GM13976 (cell line): ENCODE measurements at places on chromosomes 2 and 18.
A peak's percentile ranks its signal among the peaks of the same experiment; 100 is the strongest.

DNA sequence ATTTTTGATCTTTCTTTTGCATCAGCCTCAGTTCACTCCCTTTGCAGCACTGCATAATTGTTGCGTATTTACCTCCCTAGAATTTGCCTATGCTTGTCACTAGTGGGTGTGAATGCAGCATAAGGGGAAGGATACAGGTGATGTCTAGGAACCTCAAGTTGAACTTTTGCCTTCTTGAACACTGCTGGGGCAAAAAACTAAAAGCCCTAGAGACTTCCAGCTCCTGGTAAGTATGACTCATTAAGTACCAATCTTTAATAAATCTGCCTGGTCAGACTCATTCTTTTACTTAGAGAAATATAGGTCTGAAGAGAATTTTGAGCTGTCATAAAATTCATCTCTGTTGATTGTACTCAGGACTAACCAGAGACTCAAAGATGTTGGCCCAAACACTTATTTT lies 547.3 kb upstream of the FANCL start:
- no peak for DNase-seq

GRCh38 chr2:29262681-29263260 lies 147.6 kb downstream of the CLIP4 start:
- DNase-seq = no peak

GRCh38 chr2:1563084-1563857 lies 150.0 kb downstream of the TPO start:
- DNase-seq = no peak

DNA sequence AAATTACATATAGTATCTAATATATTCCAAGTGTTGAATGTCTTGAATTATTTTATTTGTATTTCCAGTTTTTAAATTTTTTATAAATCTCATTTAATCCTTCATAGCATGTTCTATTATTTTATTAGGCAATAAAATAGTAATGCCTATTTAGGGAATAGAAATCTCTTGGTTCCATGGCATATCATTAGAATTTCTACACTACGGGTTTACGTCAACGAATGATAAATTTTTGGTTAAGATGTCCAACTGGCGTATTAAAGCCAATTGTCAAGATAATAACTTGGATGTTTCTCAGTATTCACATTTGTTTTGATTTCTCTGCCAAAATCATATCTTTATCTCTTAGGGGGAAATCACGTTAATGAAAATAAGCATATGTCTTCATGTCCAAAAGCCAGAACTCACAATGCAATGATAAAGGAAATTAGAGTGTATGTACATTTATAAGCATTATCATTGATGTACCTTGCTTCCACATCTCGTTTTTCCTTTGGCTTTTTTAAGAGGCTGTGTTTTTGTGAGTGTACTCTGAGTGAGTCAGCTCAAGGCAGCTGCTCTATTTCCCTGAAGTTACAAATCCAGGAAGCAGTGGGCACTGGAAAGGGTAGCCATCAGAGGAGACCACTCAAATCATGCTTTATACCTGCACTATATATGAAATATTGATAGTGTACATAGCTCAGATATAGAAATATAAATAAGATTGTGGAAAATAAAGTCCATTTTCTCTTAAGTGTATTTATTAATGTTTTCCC lies 115.8 kb upstream of the PDE1A start:
- no peak for DNase-seq

DNA sequence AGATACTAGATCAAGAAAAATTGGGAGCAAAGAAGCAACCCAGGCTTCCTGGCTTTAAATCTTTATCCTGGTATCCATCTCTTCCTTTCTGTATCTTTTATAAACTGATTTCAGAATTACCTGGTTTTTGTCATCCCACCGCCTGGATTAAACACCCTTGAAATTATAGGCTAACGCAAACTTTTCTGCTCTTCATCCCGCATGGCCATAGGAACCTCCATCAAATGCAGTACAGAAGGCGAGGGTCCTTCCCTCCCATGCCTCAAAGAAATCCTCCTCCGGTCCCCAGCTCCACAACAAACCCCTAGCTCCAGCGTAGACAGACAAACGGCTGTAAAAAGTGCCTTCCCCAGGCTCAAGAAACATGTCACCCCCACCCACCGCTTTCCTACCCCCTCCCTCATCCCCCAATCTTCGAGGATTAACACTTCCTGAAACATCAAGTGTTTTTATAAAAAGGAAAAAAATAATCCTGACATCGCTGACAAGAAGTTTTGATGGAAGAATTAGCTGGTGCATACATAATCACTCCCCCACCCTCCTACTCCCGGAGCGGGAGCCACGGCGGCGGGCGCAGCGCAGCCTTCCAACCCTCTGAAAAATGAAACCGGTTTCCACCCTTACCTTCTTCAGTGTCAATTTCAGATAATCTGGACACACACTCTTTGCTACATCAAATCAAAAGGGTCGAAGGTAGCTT lies 7.6 kb downstream of the DLX1 start:
- DNase-seq = peak; percentile 17

DNA sequence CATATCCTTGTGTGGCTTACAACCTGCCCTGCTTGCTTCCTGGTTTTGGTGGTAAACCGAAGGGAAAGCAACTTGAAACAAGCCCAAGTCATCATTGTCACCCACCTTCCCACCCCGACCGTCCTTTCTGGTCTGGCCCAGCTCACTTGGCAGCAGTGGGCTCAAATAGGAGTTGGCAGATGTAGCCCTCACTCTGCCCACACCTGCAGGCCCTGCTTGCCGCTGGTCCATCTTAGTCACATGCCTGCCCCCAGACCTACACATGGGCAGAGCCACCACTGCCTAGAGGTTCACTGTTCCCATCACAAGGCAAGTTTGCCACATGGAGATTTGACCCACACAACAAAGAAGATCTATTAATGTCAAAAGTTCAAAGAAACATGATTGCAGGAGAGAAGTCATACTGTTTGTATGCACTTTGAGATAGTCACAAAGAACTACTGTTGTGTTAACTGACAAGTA lies 9.3 kb downstream of the EIPR1 start:
- DNase-seq = no peak

DNA sequence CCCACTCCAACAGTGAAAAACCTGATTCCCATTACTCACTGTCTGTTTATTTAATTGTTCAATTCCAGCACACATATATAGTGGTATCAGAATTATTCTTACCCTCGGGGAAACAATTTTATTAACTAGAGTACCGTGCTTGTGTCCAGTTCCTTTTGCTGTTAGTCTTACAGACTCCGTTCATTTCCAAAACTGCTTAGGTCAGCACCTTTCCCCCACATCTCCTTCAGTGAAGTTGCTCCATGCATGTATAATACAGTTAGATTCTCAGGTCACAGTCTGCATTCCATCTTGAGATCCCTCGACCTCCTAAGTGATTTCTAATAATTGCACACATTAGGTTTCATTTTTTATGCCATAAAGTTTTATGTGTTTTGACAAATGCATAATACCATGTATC lies 56.3 kb upstream of the ZNF521 start:
- DNase-seq = no peak

DNA sequence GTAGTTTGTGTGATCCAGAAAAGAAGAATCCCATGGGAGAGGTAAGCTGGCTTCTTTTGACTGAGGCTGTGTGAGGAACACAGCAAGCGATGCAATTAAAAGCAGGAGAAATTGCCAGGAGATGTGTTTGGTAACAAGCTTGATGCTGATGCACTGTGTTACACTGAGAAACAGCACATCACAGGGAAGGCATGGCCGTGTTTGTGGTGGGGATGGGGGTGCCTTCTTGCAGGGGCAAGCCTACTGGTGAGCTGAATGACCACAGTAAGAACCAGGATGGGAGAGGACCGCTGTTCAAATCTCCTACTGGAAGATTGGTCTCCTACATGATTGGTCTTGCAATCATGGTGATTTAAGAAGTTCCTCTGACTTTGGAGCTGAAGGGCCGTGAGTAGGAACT lies 477.7 kb upstream of the HS6ST1 start:
- no peak for DNase-seq

DNA sequence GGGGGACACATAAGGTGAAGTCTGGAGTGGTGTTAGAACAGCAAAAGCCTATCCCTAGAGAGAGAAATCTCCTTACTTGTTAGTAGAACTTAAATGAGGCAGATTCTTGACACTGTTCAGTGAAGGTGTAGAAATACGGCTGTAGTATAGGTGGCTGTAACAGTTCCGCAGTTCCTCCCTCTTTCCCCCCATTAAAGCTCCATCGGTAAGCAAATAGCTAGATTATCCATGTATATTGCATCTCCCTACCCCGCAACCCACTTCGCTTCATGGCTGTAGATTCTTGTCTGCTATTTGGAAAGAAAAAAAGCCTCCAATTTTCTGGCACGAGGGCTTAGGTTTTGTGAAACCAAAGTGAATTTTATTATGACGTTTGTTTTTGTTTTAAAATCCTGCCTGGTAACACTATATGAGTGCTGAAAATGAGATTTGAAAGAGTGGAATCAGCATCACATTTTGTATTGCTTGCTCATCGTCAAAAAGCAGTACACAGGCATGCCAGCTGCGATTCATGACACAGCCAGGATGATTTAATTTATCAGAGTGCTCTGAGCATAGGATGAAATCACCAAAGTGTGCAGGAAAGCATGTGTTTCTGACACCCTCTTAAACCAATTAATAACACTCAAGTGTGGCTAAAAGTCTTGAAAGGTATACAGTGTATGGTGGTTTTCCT lies 1.4 kb downstream of the FAM171B start:
- DNase-seq = no peak

DNA sequence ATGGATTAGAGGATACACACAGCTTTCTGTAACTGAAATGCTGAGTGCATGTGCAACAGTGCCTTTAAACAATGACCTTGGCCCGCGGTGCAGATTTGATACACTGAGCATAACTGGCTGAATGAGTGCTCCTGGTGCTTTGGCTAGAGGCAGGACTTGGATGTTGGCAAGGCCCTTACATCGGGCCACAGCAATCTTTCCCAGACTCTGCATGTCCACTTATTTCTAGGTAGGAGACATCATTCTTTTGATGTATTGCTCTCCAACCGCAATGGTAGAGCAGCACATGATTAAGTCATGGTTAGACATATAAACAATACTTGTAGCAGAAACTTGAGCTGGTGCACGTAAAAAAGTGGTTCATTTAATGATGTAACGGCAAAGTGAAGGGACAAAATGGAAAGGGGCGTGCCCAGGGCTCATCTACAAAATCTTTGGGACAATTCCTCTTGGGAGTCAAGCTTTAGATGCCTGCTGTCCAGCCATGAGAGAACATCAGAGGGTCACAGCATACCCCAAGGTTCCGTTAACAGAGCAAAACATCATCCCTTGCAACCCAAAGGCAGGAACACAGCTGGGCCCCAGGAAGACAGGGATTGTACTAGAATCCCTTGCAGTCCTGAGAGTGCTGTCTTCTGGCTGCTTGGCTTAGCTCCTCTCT lies 43.4 kb downstream of the RAB31 start:
- no peak for DNase-seq

- DNase-seq = no peak
These were observed 673.3 kb downstream of the NRXN1 start for GRCh38 chr2:50358586-50358985.

GRCh38 chr2:215760091-215760490 lies 253.3 kb downstream of the MREG start:
- no peak for DNase-seq

DNA sequence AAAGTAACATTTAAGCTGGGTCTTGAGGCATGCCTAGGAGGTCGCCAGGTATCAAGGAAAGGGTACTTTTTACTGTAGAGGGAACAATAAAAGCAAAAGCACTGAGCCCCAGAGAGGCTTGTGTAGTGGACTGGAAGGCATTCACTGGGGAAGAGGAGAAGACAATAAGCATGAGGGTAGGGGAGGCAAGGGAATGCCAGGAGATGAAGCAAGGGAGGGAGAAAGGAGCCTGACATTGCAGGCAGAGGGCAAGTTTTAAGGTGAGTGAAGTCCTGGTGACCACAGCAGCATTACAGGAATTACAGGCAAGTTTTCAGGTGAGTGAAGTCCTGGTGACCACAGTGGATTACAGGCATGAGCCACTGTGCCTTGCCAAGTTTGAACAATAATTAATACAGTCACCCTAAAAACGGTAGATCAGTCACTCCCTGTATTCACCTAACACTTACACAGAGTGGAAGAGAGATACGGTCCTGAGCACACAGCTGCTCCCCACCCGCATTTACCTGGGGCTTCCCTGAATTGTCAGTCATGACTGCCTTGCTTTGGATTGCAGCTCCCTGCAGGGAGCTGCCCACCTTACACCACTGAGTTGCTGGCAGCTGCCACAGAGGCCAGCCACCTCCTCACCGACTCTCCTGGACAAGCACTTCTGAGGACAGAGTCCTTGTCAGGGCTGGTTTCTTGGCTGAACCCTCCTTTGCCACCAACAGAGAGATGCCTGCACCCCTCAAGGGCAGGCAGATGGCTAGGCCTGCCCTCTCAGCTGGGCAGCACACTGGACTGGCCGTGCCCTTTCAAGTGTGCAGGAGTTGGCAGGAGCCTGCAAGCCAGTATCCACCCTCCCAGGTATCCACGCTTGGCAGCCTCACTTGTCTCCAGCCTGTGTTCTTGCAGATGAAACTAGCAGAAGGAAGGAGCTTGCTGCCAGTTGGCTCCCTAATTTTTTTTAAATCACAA lies 153.2 kb upstream of the MSH6 start:
- no peak for DNase-seq

- DNase-seq = no peak
These were observed 45.3 kb upstream of the SERPINE2 start for GRCh38 chr2:224084266-224084892.

- DNase-seq = peak; percentile 42
These were observed 156.7 kb downstream of the ARHGAP28 start for GRCh38 chr18:6885992-6886796.

GRCh38 chr18:67216846-67217245 lies 299.7 kb downstream of the DSEL start:
- no peak for DNase-seq

GRCh38 chr2:238682536-238682935 lies 165.3 kb upstream of the TWIST2 start:
- DNase-seq = no peak

DNA sequence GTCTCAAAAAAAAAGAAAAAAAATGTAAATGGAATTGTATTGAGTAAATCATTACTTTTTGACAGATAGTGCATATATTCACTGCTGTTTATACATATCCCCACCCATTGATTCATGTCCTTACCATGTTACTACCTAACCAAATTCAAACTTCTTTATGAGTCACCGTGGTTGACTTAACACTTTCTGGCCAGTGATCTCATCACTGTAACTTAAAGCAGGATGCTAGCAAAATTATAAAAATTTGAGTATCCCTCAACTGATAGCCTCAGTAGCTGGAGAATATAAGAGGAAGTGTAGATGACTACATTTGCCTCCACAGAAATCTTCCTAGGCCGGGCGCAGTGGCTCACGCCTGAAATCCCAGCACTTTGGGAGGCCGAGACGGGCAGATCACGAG lies 13.4 kb downstream of the CNOT9 start:
- peak; percentile 47 for DNase-seq

DNA sequence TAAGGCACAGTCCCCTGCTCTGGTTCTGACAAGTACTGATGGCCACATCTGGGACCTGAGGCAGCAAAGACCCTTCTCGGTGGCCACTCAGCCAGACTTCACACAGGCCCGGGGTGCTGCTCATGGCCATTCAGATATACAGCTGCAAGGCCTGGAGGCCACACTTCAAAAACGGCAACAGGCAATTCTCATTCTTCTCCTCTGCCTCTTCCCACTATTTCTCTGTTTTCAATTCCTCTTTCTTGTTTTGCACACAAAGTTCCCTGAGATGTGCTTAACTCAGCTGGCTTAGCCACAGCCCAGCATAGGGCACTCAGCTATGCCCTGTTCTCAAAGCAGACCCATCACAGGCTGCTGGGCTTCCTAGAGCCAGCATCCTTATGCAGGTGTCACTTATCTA lies 29.9 kb downstream of the PTPN18 start:
- DNase-seq = no peak
